ENCODE measurements at places on chromosomes 2 and 18. TPM values are rescaled to one million over a fixed set of nuclear protein-coding genes. Genes with fewer than 3 reads are reported as not detected.

The EVX2 gene
- not detected for total RNA-seq

The NMUR1 gene
- not detected for total RNA-seq

The ZC3H6 gene
- 3.0 TPM for total RNA-seq

The TFPI gene
- 286 TPM for total RNA-seq

The DPP4 gene
- total RNA-seq, result 3.0 TPM

The EMILIN1 gene
- total RNA-seq, result 16.6 TPM

The GKN2 gene
- not detected for total RNA-seq

The GALNT5 gene
- total RNA-seq, result not detected

The PPP1R1C gene
- not detected for total RNA-seq

The MC4R gene
- total RNA-seq, result not detected

The LYG2 gene
- not detected for total RNA-seq

The AMER3 gene
- not detected for total RNA-seq

The CCDC85A gene
- 16.9 TPM for total RNA-seq

The TNFRSF11A gene
- 11.1 TPM for total RNA-seq

The MROH2A gene
- not detected for total RNA-seq

The FOXI3 gene
- total RNA-seq, result not detected

The KLHL14 gene
- total RNA-seq, result not detected

The KYNU gene
- not detected for total RNA-seq

The ASXL3 gene
- 1.7 TPM for total RNA-seq

The RAX gene
- not detected for total RNA-seq

The LOXHD1 gene
- total RNA-seq, result not detected

The UGT1A3 gene
- total RNA-seq, result not detected

The RRM2 gene
- total RNA-seq, result 220 TPM

The CFAP53 gene
- total RNA-seq, result 0.18 TPM

The SERPINB7 gene
- not detected for total RNA-seq

The GRHL1 gene
- total RNA-seq, result 0.85 TPM

The MAIP1 gene
- total RNA-seq, result 17.7 TPM

The RAMP1 gene
- total RNA-seq, result not detected

The MOGAT1 gene
- not detected for total RNA-seq

The TPO gene
- not detected for total RNA-seq
